Renal cortex interstitium (tissue), 15 donors: ENCODE measurements at places on chromosomes 11 and 22. TPM values are rescaled to one million over a fixed set of nuclear protein-coding genes. Genes with fewer than 3 reads are reported as not detected.

The RTN4R gene
- polyA plus RNA-seq, result 7.1 TPM

The KRTAP5-11 gene
- polyA plus RNA-seq, result not detected

The APOL4 gene
- 11.3 TPM for polyA plus RNA-seq

The JHY gene
- polyA plus RNA-seq, result 12.9 TPM

The SMC1B gene
- polyA plus RNA-seq, result 0.20 TPM

The FIBIN gene
- polyA plus RNA-seq, result 19.2 TPM

The MS4A6A gene
- 17.5 TPM for polyA plus RNA-seq

The NCR3LG1 gene
- 1.4 TPM for polyA plus RNA-seq

GRCh38 chr11:119248750-119249670 is 42.9 kb downstream of the CBL start:
- DNase-seq, result no peak

DNA sequence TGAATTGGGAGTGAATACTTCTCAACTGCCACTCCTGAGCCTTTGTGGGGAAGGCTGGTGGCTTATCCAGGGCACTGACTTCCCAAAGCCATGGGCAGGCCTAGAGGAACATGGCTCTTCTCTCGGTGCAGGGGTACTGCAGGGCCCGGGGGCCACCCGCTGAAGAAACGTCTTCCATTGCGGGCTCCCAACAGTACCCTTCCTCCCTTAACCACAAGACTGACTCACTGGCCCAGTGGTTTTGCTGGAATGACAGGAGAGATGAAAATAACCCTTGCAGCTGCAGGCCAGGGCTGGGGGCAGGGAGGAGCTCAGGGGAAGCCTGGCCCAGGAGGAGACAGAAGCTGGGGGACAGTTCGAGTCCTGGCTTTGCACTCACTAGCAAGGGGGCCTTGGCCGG is 13.5 kb downstream of the TXN2 start:
- no peak for DNase-seq

GRCh38 chr11:116981266-116981885 is 116.9 kb downstream of the SIK3 start:
- DNase-seq, result no peak

- no peak for DNase-seq
These were observed 118.4 kb downstream of the KIAA1671 start for GRCh38 chr22:25070956-25071355.

- DNase-seq, result no peak
These were observed 36.1 kb upstream of the AMOTL1 start for GRCh38 chr11:94731880-94732601.

DNA sequence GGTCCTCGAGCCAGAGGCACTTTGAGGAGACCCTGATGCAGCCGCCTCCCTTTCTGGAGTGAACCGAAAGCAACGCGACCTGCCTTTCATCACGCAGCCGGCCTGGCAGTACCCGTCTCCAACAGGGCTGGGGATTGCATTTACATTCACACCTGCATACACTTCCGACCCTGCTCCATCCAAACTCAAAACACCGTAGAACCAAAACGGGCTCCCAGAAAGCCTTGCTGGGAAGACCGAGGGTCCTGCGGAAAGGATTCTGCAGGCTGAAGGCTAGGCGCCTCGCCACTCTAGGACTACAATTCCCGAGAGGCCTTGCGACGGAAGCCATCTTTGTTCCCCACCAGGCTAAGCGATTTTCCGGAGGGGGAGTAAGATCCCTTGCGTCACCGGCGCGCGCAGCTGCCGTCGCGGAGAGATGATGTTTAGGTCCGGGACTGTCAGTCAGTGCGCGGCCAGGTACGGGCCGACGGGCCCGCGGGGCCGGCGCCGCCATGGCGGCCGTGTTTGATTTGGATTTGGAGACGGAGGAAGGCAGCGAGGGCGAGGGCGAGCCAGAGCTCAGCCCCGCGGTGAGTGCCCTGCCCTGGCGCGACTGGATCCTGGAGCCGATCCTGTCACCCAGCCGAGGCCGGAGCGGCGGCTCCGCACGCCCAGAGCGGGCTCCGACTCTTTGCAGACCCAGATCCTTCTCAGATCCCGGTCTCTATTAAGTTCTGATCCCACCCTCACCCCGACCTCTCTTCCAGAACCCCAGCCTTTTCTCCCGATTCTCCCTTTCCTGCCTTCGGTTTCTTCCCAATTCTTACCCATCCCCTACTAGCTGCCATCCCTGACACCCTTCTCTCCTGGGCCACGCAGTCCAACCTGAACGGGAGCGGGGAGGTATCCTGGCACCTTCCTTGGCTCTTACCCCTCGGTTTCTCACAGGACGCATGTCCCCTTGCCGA is at the start of gene RPS6KB2:
Gene RPS6KB2, plus strand, starts transcription at position 443 of the 950 bp plus-strand sequence. Its CDS starts 52 bp downstream, at position 495.
- peak; percentile 97 for DNase-seq

GRCh38 chr11:110755941-110756340 is 43.7 kb upstream of the ARHGAP20 start:
- DNase-seq, result no peak

- no peak for DNase-seq
These were observed 531 bp downstream of the DAGLA start for GRCh38 chr11:61680622-61681221.

DNA sequence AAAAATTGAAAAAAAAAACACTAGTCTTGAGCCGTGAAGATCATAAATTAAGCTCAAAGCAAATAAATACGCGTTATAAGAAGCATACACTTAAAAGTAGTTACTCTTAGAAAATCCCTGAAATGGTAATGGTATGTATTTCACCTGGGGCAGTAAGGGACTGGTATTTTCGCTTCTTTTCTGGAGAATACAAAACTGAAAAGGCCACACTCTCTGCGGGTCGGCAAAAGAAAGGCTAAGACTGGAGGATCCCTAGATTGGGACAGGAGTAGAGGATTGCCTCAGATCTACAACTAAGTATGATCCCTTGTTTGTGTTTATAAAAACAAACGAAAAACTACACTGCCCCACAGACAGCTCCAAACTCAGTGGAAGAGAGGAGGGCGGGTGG is 617 bp downstream of the TSG101 start:
- DNase-seq, result no peak

- DNase-seq, result peak; percentile 45
These were observed 26.6 kb downstream of the SC5D start for GRCh38 chr11:121318848-121319834.

GRCh38 chr22:33829546-33830280 is 90.6 kb downstream of the LARGE1 start:
- no peak for DNase-seq

GRCh38 chr22:29786031-29786430 is 18.9 kb downstream of the UQCR10 start:
- DNase-seq, result no peak

- no peak for DNase-seq
These were observed 27.7 kb upstream of the ETS1 start for GRCh38 chr11:128615076-128615475.

DNA sequence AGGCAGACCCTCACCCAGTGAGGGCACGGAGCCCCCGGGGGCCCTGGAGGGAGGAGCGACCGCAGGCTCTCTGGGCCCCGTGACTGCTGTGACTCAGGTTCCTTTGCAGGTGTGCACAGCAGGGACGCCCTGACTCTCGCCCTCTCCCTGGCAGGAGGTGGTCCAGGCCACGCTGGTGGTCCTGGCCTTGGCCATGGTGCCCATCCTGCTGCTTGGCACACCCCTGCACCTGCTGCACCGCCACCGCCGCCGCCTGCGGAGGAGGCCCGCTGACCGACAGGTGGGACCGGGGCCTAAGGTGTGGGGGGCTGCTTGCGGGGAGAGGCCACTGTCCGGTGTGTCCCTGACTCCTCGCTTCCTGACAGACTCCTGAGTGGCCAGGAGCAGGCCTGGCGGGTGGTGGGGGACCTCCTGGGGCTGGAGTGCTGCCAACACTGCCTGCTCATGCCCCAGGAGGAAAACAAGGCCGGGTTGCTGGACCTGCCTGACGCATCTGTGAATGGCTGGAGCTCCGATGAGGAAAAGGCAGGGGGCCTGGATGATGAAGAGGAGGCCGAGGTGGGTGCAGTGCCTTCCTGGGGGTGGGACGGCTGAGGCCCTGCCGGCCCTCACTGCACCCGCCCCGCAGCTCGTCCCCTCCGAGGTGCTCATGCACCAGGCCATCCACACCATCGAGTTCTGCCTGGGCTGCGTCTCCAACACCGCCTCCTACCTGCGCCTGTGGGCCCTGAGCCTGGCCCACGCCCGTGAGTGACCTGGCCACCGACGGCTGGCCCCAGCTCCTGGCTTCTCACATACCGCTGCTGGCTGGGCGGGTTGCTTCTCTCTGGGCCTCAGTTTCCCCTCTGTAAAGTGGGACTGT is 10.9 kb downstream of the TCIRG1 start:
- no peak for DNase-seq

- no peak for DNase-seq
These were observed 117.2 kb upstream of the BMAL1 start for GRCh38 chr11:13160346-13160745.

GRCh38 chr11:75565221-75565814 is 3.3 kb downstream of the SERPINH1 start:
- DNase-seq, result no peak

DNA sequence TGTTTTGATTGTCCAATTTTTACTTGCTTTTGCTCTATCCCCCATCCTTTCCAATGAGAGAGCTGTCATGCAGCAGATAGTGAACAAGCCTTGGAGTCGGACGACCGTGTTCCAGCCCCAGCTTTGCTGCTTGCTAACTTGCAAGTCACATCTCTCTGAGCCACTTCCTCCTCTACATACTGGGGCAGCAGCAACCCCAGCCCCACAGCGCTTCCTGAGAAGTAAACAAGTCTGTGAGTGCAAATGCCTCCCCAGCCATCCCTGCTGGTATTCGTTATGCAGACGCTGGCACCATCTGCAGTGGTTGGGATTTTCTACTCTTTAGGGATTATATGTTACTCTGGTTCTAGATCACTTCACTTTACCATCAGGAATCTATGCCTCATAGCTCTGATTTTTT is 35.0 kb downstream of the TPBGL start:
- DNase-seq, result no peak

DNA sequence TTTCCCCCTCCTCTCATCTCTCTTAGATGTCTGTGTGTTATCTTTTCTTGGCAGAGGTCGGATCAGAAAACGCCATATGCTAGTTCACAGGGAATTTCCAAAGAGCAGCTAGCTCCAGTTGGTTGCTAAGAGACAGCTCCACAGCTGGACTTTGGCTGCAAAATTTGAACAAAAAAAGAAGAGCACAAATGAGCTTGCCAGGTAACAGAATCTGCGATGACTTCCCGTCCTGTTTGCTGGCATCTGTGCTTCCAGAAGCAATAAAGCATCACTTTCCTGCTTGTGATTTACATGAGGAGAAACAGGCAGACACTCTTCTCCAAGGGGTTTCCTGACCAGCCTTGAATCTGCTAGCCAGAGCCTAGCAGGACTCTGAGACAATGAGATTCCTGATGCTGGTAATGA is 596.0 kb upstream of the B3GAT1 start:
- DNase-seq, result no peak
